Cerebellum (tissue), 4 donors: ENCODE measurements at places on chromosomes 5 and 9.

DNA sequence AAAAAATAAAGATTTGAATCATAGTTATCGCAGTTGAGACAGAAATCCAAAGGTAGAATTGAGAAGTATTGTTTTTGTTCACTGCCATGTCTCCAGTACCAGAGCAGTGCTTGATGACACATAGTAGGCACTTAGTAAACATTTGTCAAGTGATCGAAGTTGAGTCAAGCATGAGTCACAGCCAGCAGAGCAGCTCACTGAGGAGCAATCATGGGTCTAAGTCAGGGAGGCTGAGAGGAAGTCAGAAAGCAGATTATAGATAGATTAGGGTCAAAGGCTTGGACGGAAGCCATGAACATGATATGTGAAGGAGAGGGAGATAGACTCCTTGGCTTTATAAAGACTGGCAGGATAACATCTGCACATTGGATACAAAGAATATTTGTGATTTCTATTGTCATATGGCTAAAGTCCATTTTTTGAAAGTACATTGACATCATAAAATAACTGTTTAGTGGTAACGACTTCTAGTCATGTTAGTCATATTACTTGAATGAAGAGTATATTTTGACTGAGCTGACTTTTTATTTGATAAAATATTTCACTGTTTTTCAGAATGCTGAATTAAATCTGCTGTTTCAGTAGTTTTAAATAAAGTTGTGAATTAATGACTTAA is 168.5 kb downstream of the RAB3C start:
- DNase-seq = no peak

DNA sequence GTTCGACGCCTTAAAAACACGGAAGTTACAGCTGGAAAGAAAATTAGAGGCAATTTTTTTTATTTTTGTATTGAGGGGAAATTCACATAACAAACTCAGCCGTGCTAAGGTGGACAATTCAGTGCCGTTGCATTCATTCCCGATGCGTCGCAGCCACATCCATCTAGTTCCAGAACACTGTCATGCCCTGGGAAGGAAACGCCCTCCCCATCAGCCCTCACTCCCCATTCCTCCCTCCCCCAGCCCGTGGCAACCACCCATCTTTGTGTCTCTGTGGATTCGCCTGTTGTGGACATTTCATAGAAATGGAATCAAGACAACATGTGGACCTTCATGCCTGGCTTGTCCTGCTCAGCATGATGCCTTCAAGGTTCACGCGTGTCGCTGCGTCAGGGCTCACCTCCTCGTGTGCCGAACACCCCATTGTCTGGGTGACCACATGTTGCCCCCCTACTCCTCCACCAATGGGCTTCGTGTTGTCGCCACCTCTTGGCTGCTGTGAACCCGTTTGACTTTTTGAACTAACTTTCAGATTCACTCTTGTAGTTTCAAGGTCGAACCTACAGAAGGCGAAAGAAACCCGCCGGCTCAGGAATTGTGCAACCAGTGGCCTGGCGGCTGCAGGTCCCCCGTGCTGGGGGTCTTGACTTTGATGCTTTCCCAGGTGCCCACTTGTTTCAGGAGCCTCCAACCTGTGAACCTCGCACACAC is 17.4 kb upstream of the CAMSAP1 start:
- no peak for DNase-seq

DNA sequence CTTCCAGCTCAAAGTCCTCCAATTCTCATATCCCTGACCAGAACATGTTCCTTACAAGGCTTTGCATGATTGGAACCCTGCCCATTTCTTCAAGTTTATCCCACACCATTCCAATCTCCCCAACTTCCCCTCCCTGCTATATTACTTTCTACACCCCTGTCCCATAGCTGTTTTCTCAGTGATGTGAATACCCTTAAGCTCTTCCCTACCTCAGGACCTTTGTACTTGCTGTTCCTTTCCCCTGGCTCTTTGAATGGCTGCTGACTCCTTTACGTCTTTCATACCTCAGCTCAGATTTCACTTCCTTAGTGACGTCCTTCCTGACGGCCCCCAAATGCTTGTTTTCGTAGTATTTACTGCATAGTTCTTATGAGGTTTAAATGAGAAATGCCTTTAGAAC is 166.2 kb upstream of the ZNF462 start:
- DNase-seq = no peak

- DNase-seq = no peak
Observed at GRCh38 chr9:26171691-26172090, 493.4 kb upstream of the TUSC1 start.

DNA sequence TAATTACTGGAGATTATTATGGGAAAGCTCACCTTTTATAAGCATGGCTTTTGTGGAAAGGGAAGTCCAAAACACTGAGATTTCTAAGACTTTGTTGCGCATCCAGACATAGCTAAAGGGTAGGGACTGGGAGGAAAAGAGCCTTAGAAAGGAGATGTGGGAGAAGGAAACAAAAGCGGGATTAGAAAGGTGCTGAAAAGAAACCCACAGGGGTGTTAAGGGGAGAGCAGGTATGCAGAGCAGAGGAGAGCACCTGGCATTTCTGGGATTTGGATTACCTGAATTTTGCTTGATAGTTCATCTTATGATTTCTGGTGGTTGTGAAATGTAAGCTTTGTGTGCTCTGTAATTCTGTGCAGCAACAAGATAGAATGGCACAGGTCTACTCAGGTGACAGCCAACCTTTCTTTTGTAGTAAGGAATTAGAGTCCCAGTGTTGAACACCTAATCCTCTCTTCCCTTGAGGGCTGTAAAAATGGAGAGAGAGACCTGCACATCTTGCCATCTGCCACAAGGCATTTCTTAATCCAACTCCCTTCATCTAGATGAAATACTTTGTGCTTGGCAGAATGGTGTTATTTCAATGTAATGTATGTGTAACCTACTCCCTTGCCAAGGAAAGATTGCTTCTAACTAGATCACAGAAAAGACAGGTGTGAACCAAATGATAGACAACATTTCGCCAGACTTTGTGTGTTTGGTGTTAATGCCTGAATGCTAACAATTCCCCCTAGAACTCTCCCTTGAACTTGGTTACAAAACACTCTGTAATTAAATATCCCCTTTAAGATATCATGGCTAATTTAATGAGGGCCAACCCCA is 47.4 kb downstream of the ATPSCKMT start:
- DNase-seq = no peak
